RPMI7951 (cell line): ENCODE measurements at places on chromosomes 12 and 14. TPM values are rescaled to one million over a fixed set of nuclear protein-coding genes. Genes with fewer than 3 reads are reported as not detected.

DNA sequence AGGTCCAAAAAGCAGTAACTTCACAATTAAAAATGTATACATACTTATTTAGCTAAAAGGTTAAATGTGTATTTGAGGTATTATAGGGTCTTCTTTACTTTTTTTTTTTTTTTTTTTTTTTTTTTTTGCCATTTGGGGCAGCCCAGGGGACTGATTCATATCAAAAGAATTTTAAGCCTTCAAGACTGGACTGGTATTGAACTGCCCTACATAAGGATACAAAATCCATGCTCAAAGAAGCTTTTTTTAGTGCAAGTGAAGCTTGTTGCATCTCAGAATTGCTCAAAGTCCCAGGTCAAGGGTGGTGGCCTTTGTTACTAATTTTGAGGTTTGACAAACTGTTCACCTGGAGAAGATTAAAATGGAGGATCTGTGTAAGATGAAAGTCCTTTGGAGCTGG lies 124.0 kb downstream of the APAF1 start:
- no peak for DNase-seq

Gene GPR132
- under 0.01 TPM in 1 of 2 replicates, not detected in the other for total RNA-seq

GRCh38 chr12:130920723-130921381 lies 32.9 kb upstream of the ADGRD1 start:
- no peak for DNase-seq

Gene TRIM9
- total RNA-seq: 4.0 and 4.2 TPM in 2 replicates

Gene CLEC1B
- total RNA-seq: not detected in 2 replicates

Gene SYNE3
- 6.0 and 6.2 TPM in 2 replicates for total RNA-seq
